HT1080 (cell line): ENCODE measurements at places on chromosomes 16 and 17.

- no peak for DNase-seq
Measured at GRCh38 chr16:3646348-3646920, 8.1 kb upstream of the DNASE1 start.

DNA sequence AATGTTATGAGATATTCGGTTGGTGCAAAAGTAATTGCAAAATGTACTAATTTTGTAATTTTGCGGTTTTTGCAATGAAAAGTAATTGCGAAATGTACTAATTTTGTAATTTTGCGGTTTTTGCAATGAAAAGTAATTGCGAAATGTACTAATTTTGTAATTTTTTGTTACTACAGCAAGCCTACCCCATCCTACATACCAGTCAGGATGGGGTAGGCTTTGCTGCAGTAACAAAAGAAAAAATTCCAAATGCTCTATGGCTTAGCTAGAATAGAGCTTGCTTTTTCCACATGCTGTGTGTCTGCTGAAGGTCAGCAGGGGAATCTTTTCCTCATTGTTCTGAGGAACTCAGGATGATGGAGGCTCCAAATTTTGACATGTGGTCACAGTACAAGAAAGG, 83.3 kb upstream of the GPRC5B start:
- no peak for DNase-seq

- no peak for DNase-seq
Measured at GRCh38 chr17:74554909-74555308, 9.0 kb upstream of the CD300C start.

- DNase-seq: no peak
Measured at GRCh38 chr17:72022328-72023275, 98.2 kb upstream of the SOX9 start.

GRCh38 chr17:78284146-78284545, 52.7 kb downstream of the TMEM235 start:
- no peak for DNase-seq

GRCh38 chr17:65797809-65798208, 236.4 kb upstream of the AXIN2 start:
- DNase-seq: peak; percentile 3

- DNase-seq: no peak
Measured at GRCh38 chr17:32731556-32732295, 145.2 kb downstream of the MYO1D start.
